ENCODE measurements at places on chromosomes 3 and 15.

- no peak for DNase-seq
These were observed 55.9 kb downstream of the IFT80 start for GRCh38 chr3:160343132-160343531.

DNA sequence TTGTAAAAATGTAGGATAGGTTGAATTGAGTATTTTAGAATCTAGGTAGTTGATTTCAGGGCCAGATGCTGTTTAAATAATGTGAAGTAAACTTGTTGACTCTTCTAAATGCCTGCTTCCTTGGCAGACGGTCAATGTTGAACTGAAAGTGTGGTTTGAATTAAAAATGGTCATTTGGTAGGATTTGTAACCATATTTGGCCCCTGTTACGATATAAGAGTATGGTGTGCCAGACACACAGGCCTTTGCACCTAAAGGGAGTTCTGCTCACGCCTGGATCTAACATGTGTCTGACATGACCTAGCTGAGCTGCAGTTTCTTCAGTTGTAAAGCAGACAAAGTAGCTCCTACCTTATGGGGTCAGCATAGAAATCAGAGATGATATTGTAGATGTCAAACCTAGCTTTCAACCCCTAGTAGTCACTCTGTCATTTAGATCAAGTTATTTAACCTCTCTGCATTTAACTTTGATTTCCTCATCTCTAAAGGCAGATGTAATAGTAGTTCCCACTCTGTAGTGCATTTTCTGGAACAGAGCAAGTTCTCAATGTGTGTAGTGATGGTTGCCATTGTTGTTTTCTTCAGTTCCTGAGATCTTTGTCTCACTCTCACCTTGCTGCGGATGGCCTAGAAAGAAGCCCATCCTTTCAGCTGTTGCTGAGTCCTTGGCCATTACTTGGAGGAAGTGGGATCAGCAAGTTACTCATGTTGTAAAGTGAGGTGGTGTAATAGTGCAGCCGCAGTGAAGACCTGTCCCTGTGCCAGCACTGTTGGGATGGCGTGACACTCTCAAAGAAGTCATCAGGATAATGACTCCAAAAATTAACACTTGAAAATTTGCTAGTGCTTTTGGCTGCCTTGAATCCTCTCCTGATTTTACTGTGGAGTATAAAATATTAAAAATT lies 90.2 kb downstream of the GHSR start:
- DNase-seq, result no peak

GRCh38 chr15:66925721-66926120 lies 139.7 kb upstream of the SMAD3 start:
- no peak for DNase-seq

GRCh38 chr3:16798738-16799137 lies 86.0 kb upstream of the PLCL2 start:
- DNase-seq, result no peak

DNA sequence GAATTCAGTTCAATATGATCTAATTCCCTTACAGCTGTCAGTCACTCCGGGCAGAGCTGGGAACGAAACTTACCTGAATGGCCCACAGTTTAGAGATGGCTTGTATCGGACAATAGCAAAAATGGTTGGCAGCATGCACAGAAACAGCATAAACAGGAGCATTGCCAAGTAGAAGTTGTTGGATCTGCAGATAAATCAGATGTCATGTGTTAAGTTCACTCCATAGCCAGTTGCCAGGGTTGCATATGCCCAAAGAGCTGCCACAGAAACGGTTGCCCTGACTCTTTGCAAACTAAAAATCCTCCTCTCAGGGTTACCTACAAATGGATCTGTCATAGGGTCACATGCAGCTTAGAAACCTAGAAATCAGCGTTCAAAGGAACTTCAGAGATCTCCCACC lies 15.4 kb upstream of the STARD5 start:
- no peak for DNase-seq

DNA sequence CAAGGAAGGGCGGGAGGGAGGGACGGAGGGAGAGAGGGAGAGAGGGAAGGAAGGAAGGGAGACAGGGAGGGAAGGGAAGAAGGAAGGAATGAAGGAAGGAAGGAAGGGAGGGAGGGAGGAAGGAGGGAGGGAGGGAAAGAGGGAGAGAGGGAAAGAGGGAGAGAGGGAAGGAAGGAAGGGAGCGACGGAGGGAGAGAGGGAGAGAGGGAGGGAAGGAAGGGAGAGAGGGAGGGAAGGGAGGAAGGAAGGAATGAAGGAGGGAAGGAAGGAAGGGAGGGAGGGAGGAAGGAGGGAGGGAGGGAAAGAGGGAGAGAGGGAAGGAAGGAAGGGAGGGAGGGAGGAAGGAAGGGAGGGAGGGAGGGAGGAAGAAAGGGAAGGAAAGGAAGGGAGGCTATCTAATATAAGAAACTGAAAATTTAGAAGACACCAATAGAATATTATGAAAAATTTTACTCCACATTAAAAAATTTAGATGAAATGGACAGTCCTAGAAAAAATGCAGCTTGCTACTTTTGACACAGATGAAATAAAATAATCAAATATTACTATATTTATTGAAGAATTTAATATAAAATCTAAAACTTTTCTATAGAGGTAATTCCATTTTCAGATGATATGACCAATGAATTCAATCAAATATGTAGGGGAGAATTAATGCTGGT lies 280.3 kb upstream of the SLITRK3 start:
- no peak for DNase-seq

GRCh38 chr3:188299068-188299467 lies 145.1 kb downstream of the LPP start:
- DNase-seq, result no peak

DNA sequence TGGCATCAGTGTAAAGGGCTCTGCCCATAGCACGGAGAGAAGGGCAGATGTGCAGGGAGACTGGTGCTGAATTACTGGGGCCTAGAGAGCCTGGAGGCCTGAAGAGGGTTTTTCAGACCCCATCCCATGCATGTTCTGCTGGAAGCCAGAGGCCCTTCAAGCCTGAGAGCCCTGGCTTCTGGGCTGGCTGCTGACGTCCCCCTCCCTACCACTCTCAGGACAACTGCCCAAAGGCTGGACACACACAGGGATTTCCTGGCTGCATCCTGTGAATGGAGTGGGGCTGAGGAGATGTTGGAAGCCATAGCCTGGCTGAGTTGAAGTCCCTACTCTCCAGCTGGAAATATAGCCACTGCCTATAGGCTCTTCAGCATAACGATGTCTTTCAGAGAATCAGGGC lies 16.9 kb upstream of the DOCK3 start:
- no peak for DNase-seq

- DNase-seq, result no peak
These were observed 45.5 kb downstream of the NBEAL2 start for GRCh38 chr3:47024932-47025331.

GRCh38 chr3:124318014-124318413 lies 326.1 kb upstream of the ROPN1 start:
- no peak for DNase-seq

Data from C1 segment of cervical spinal cord (tissue), 14 donors.